Metanephros (tissue), 2 donors: ENCODE measurements at places on chromosomes 4 and X. TPM values are rescaled to one million over a fixed set of nuclear protein-coding genes. Genes with fewer than 3 reads are reported as not detected.

The NXF2B gene
- total RNA-seq, result 0.12 TPM

The ARHGAP36 gene
- 36.8 TPM for total RNA-seq

The FIP1L1 gene
- 75.9 TPM for total RNA-seq

The ZGRF1 gene
- 13.6 TPM for total RNA-seq

The GABRQ gene
- 0.99 TPM for total RNA-seq

The CNKSR2 gene
- total RNA-seq, result 3.2 TPM

The CXorf58 gene
- 0.18 TPM for total RNA-seq
